ENCODE measurements at places on chromosomes 2 and 18.
A peak's percentile ranks its signal among the peaks of the same experiment; 100 is the strongest.

GRCh38 chr2:139835101-139835500 lies 1054.9 kb upstream of the NXPH2 start:
- DNase-seq, result no peak

- no peak for DNase-seq
These were observed 10.8 kb downstream of the SMARCAL1 start for GRCh38 chr2:216423071-216423470.

DNA sequence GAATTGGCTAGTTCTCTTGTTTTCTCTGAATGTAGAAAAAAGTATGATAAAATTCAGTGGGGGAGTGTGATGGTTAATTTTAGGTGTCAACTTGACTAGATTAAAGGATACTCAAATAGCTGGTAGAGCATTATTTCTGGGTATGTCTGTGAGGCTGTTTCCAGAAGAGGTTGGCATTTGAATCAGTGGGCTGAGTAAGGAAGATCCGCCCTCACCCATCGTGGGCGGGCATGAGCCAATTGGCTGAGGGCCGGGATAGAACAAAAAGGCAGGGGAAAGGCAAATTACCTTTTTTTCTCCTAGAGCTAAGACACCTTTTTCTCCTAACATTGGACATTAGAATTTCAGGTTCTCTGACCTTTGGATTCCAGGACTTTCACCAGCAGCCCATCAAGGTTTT lies 667.6 kb upstream of the SLC8A1 start:
- DNase-seq, result no peak

DNA sequence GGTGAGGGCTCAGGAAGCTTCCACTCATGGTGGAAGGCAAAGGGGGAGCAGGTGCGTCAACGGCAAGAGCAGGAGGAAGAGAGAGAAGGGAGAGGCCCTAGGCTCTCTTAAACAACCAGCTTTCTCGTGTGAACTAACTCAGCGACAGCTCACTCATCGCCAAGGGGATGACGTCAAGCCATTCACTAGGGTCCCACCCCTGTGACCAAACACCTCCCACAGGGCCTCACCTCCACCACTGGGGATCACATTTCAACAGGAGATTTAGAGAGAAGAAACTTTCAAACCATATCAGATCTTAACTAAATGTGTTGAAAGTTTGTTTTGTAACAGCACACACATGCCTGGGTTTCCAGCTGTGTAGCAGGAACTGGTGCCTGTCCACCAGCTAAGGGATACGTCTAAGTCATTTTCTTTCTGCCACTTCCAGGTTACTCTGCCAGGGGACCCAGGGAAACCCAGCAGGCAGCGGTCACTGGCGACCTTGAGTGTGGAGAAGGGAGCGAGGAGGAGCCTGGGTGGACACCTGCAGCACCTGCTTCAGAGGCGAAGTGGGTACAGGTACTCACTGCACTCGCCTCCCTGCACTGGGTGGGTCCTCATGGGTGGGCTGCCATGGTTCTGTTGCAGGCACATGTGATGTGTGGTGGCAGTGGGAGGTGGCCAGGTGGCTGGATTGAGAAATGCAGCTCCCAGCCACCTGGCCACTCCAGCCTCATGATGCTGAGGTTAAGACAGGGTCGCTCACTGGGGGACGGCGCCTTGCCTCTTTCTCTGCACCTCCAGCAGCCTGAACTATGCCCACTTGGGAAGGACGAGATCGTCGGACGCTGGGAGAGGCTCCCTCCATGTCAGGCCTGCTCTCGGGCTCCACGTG lies 8.4 kb upstream of the GPC1 start:
- no peak for DNase-seq

GRCh38 chr2:177362499-177362898 lies 30.1 kb upstream of the AGPS start:
- DNase-seq, result no peak

DNA sequence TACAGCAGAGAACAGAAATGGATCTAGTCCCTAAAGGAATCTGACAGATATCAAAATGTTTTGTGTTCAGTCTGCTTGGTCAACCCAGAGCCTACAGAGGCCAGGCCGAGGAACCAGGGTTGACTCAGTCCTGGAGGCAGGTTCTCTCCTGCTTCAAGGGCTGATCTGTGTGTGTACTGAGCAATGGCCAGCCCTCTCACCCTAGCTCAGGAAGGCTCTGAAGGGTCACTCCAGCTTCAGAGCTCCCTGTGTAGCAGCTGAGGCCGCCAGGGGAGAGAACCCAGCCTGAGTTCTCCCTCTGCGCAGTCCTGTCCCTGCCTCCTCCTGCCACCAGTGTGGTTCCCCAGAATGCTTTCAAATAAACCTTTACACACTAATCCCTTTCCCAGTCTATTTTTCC lies 41.1 kb downstream of the NEURL3 start:
- DNase-seq, result no peak

DNA sequence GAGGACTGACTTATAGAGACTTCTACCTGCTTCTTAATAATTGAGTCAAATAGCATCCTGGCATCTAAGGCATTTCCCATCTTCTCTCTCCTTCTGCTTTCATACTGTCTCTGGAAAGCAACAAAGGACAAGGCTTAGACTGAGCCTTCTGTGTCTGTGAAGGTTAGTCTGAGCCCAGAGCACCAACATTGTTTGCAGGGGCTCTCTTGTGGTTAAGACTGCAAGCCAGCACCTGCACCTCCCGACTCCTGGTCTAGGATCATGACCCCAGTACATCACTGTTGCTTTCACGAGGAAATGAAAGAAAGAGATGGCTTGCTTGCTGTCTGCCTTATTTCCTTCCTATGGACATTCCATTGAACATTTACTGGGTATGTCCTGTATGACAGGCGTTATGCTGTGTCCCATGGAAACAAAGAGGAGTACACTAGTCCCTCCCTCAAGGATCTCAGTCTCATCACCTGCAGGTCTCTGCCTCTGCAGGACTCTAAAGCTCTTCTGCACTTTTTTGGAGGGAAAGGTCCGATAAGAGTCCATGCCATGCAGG lies 315.8 kb upstream of the EPAS1 start:
- DNase-seq, result no peak

GRCh38 chr2:239690651-239691631 lies 290.1 kb upstream of the HDAC4 start:
- DNase-seq, result no peak

DNA sequence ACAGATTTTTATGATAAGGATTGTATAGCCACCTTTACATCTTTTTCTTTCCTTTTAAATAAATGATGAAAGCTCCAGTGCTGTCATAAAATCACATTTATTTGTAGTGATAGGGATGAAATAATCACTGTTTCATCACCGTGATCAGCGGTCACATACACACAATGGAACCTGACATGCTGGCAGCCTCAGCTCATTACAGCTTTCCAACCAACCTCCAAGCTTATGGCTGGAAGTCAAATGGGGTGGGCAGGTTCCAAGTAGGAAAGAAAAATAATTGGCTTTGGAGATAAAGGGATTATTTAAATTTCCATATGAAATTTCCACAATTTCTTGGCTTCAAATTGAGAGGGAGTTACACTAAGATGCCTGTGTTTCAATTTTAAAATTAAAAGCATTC lies 251.3 kb downstream of the PLCL1 start:
- DNase-seq, result no peak

- no peak for DNase-seq
These were observed 45.9 kb downstream of the PXDN start for GRCh38 chr2:1698188-1698945.

DNA sequence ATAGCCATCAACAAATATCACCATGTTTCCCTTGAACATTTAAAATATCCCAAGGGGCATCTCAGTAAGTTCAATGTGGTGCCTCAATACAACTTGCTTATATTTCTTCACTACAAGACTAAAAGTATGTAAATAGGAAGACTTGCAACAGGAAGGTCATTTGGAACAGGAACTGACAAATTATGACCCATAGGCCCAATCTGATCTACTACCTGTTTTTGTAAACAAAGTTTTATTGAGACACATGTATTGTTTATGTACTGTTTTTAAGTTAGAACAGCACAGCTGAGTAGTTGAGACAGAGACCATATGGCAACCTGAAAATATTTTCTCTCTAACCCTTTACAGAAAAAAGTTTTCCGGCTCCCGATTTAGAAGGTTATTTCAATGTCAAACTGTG lies 154.8 kb upstream of the TFPI start:
- DNase-seq, result no peak

DNA sequence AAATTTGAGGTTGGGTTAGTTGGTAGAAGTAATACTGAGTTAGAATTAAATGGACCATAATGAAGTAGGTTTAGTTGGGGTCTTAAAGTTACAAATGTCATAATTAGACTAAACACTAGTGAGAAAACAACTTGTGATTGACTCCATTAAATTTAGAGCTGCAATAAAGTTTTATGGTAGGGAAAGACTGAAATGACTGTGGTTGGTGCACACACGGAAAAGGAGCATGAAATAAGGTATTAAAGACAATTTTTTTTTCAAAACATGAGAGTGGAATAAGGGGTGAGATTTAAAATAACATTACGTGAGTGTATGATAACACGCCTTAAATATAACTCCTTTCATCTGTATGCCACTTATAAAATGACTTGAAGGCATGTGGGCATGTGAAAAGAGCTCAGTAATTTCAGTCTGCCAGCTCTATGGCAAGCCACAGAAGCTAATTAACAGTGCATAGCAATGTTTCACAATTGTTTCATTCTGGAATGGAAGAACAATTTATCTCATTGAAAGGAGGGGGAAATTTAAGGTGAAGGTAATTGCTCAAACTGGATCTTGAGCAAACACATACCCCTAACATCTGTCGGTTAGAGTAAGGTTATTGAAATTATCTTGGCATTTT lies 1.4 kb downstream of the FRZB start:
- DNase-seq, result no peak

DNA sequence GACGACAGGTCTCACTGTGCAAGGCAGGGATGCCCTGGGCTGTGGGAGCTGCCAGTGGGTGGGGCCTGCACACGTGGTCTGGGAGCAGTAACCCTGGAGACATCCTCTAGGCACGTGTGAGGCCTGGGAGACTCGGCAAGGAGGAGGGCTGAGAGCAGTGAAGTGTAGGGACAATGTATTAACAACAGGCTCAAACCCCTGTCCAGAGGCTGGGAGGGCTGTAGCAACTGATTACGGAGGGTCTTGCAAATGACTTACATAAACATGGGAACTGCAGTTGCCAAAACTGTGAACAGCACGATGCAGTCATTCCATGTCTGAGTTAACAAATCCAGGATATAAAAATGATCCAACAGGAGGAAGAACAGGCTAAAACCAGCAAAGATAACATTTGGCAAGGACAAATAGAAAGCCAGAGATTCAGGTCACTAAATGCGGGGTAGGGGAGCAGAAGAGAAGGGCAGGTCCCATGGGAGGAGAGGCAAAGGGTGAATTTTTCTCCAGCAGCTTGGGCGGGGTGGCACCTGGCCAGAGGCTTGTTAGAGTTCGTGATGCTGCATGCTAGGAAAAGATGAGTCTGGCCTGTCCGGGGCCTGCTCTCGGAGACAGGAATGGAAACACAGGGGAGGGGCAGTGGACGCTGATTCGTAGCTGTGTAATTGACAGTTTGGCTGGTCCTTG lies 44.9 kb downstream of the CYP27C1 start:
- no peak for DNase-seq

DNA sequence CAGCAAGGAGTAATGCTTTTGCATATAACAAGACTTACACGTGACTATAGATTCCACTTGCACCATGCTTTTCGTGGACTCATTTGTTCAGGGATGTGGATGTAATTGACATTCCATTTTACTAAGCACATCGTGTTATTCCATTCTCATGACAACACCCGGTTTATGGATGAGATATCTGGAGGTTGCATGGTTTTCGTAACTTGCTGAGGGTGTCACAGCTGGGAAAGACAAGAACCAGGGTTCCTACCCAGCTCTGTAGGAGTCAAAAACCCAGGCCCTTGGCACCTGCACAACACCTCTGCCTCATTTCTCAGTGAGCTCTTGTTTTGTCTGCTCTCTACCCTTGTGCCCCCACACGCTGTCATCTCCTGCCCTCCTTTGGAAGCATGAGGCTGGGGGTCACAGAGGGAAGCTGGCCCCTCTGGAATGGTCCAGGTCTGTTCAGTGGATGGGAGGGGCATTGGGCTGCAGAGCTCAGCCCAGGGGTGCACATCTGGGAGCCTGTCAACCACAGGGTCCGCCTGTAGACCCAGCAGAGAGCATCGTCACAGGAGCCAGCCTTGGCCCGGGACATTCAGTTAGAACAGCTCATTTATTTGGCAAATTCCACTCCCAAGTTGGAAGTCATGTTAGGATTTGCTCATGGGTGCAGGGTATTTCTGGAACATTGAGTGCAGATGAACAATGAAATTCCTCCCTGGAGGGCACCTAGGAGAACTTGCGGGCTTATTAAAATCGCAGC lies 120.1 kb upstream of the TWIST2 start:
- DNase-seq, result peak; percentile 50

DNA sequence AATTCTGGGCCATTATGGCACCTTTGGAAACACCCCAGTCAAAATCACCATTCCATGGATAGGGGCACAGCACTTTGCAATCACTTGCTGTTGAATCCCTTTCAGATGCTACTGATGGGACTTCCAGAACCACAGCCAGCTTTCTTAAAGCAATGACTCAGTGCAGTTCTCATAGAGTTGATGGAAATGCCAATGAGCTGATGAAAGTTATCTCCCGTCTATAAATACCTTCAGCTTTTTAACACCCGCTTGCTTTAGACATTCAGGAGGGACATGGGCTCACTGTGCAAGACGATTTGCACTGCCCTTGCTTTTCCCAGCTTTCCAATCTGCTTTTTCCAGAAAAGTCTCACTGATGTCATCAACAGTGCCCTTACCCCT lies 66.7 kb upstream of the RPL31 start:
- no peak for DNase-seq

DNA sequence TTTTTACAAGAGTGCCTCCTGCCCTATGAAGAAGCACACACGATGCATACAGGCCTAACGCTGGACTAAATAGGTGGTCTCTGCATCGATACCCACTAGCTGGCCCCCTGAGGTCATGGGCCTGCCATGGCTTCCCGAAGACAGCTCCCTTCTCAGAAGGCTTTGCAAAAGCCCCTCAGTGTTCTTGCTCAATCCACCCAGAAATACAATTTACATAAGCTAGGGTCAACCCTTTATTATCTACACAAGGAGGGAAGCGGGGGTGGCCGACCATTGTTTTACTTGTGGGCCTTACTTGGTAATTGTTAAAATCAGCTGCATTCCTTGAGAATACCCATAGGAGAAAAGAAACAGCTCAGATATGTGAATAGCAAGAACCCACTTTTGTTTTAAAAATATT lies 28.5 kb downstream of the UXS1 start:
- DNase-seq, result no peak

DNA sequence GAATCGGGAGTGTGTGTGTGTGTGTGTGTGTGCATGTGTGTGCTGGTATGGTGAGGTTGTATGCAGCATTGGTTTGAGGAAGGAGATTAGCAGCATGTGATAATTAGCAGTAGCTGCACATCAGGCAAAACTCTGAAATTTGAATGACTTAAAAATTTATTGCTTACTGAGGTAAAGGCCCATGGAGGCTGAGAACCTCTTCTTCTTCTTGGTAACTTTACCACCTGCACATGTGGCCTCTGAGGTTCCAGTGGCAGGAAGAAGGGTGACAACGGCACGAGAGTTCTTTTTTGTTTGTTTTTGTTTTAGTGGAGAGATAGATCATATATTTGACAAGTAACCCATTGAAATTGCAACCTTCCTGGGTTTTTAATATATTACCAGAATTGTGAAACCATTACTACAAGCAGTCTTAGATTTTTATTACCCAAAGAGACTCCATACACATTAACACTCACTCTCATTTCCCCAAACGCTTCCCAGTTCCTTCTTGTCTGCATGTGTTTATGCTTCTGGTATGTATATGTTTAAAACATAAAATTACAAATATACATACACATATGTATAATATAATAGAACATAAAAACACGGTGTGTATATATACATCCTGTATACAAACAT lies 292.1 kb downstream of the PTGR3 start:
- no peak for DNase-seq

Data from activated CD4-positive, alpha-beta T cell treated with anti-CD3 and anti-CD28 coated beads, Interleukin-2, amount 10 ng/mL, durations not matched to agents 24 days and 14 days (primary cell).